NCI-H69 (cell line): ENCODE measurements at places on chromosomes 7 and 10.

DNA sequence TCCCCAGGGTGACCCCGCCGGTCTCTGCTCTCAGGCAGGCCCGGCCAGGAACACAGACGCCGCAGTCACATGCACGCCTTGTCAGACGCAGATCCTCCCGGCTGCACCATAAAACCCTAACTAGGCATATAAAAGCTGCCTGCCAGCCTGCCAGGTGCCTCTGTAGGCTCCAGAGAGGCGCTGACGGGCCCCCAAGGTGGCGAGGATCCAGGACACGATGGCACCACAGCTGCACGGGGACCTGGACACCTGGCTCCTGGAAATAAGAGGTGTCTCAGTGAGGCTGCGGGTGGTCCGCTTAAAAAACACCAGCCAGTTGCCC, 21.9 kb upstream of the GDF10 start:
- no peak for DNase-seq

GRCh38 chr7:135248546-135248945, 14.9 kb downstream of the STRA8 start:
- DNase-seq = no peak

DNA sequence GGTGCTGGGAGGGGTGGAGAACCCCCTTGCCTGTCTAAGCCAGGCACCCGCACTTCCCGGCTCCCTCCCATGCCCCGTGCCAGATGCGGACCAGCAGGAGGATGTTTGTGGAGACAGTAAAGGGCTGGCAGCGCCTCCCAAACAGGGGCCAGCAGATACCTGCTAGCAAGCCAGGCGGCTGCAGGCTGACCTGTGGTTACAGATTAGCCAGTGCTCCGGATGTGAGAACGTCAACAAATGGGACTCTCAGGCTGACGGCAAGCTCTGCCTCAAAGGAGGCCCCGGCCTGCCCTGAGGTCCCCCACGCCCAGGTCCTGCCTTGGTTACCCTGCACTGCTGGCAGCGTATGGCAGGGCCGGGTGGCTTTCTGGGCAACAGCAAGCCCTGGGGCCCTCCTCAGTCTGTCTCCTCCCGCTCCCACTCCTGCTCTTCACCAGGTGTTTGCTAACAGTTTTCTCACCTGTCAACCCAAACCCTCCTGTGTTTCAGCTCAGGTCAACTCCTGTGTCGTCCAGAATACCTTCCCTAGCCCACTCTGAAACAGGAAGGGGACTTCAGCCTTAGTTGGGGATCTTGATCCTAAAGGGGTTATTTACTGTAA, 85.4 kb downstream of the NEURL1 start:
- peak; percentile 80 for DNase-seq

DNA sequence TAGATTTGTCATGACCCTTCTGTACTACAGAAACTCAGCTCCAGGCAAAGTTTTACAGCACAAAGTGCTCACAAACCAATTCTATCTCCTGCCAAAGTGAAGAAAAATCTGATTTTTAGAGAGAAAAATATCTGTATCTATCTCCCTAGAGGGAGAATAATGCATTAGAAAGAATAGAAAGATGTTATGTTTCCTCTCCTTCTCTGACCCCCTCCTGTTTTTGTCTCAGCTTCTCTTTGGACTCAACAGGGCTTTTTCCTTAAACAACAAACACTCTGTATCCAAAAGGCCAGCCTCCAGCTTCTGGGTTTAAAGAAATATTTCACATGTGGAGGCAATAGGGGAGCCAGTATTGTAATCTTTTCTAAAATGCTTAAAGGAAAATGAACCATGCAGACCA, 627.4 kb downstream of the REEP3 start:
- no peak for DNase-seq

DNA sequence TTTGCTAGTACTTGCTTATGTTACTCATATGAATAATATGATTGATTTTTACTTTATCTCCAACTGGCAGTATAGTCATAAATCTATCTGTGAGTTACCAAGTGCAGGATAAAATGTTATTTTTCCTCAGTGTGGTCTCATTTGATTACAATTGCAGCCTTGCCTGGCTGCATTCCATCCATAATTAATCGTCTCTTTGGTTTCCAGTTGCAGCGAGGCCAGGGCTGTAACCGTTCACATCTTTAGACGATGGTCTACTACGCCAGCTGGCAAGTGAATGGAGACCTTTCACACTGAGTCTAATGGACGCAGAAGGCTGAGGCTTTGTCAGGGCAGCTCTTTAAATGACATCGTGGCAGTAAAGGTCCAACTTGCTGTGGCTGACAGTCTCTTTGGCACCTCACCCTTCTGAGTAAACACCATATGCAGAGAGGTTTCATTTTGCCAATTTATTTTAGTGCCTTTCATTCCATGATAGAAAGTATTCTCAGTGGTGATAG, 84.0 kb downstream of the ARL4A start:
- DNase-seq = peak; percentile 99

- no peak for DNase-seq
Measured at GRCh38 chr7:14018751-14019150, 29.3 kb upstream of the ETV1 start.

GRCh38 chr7:116797612-116798011, 64.8 kb upstream of the CAPZA2 start:
- peak; percentile 34 for DNase-seq

- DNase-seq = no peak
Measured at GRCh38 chr10:97396056-97396455, 5.1 kb downstream of the RRP12 start.

DNA sequence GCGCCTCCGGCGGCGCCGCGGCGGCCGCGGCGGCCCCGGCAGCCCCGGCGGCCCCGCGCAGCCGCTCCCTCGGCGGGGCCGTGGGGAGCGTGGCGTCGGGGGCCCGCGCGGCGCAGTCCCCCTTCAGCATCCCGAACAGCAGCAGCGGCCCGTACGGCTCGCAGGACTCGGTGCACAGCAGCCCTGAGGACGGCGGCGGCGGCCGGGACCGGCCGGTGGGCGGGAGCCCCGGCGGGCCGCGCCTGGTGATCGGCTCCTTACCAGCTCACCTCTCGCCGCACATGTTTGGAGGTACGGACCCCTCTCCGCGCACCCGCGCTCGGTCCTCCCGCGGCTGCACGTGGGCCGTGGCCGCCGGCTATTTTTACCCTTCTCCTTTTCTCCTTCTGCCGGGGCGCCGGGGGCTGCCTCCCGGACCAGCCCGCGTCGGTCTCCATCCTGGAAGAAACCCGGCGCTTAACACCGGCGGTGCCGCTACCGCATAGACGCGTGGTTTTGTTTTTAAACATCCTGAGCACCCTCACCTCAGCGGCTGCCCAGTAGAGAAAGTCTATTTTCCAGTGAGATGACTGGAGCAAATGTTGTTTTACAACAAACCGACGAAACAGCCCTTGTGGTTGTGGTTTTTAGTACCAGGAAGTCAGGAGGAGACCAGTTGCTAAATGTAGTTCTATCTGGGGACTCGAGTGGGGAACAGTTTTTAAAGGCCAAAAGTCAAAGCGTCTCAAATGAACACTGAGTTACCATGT, 1.3 kb downstream of the ZNRF2 start:
- peak; percentile 72 for DNase-seq

DNA sequence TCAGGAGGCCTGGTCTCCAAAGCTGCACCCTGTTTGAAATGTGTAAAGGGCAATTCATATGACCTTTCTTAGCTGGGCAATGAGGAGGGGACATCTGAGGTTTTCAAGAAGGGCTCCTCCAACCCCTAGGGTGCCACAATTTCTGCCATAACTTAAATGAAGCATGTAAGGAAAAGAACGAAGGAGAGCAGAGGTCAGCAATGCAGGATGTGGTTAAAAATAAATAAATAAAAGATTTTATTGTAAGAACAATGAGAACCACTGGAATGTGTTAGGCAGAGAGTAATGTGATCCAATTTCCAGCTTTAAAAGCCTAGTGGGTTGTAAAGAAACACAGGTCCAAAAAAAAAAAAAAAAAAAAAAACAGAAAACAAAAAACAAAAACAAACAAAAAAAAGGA, 673.1 kb downstream of the TNS3 start:
- DNase-seq = no peak

DNA sequence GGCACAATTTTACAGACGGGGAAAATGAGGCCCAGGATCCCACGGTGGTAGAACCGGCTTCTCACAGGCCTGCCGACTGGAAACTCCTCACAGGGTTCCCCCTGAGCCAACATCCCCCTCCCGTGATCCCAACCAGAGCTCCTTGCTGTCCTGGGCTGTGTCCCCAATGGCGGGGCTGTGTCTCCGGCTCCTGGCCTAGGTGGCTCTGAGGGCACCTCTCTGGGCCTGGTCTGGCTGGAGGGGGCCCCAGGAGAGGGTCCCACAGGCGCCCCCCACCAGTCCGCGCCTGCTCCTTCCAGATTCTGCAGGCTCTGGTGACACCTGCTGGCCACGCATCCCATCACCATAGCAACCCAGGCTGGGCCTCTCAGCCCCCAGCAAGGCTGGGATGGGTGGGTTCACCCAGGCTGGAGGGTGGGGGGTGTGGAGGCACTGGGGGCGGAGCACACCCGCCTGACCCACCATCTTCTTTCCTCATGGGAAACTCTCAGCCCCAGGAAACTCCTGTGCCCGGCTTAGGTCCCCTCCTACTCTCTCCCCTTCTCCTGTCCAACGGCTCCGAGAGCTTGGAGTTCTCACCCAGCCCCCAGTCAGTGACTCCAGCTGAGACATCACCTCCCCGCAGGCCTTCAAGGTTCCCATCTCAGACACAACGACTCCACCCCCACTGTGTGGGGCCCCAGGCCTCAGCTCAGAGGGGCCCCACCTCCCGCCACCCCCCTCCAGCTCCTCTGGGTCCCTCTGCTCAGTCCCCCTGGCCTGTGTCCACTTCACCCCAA, 27.1 kb upstream of the TNRC18 start:
- DNase-seq = peak; percentile 57

DNA sequence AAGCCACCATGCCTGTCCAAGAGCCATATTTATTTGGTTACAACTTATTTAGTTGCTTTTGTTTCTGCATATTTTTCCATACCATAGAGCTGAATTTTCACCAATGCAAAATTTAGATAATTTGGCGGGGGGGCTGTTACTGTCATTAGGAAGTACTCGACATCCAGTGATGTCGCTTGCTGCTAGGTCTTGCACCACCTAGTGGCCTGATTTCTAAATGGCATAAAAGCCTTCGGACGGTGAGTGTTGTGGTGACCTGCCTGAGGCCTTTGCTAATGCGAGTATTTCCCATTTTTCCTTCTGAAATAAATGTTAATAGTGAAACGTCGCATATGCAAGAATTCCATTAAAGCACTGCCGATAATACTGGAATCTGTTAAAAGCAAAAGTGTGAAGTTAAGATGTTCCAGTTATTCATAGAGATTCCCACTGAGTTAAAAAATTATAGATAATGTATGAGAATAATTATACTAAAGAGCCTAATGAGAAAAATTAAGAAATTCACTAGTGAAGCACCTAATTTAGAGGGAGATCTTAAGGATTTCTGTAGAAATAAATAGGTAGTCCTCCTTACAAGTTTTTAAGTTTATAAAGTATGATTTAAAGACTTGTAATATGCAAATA, 86.1 kb upstream of the DNAJB6 start:
- peak; percentile 56 for DNase-seq

DNA sequence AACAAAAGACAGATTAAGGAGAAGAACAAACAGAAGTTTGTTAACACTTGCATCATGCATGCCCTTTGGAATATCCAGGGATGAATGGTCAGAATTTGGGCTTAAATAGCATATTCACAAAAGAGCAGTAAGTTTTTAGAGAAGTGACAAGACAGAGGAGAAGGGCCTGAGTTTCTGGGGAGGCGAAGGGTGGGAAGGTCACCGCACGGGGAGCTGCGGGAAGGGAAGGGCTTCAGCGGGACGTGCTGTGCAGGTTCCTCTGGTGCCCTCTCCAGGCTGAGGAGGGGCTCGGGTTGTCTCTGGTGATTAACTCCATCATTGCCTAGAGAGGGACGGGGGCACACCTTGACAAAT, 10.4 kb upstream of the ZNF22 start:
- peak; percentile 52 for DNase-seq

DNA sequence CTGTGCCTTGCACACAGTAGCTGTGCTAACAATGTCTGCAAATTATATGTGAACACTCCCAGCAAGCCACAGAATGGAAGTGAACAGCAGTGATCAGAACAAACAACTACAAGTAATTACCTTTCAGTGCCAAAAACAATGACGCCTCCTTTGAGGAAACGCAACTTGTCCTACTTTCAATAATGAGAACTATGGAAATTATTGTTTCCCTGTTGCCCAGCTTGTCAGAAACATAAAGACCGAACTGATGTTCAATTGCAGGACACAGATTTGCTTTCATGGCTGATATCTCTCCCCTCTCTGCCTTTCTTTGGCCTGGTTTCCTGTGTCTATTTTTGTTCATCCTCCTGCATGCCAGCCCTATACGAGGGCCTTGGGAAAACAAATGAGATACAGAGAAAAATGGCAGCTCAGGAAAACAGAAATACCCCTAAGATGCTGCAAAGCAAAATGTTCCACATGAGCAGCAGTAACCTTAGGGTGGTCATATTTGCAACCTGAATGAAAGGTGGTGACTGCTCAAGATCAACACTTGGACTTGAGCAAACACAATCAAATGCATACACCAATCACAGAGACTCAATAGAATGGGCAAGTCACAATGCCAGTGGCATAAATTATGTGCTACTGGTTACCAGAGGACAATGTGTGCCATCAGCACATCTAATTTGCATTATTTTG, 26.8 kb downstream of the COBL start:
- peak; percentile 91 for DNase-seq

GRCh38 chr10:24722131-24722675, 1.5 kb downstream of the ARHGAP21 start:
- no peak for DNase-seq

GRCh38 chr7:55557666-55558188, 14.6 kb downstream of the VOPP1 start:
- DNase-seq = peak; percentile 6

- no peak for DNase-seq
Measured at GRCh38 chr10:48494611-48495010, 110.3 kb downstream of the ARHGAP22 start.

- DNase-seq = peak; percentile 78
Measured at GRCh38 chr7:12809476-12809875, 122.0 kb downstream of the ARL4A start.

DNA sequence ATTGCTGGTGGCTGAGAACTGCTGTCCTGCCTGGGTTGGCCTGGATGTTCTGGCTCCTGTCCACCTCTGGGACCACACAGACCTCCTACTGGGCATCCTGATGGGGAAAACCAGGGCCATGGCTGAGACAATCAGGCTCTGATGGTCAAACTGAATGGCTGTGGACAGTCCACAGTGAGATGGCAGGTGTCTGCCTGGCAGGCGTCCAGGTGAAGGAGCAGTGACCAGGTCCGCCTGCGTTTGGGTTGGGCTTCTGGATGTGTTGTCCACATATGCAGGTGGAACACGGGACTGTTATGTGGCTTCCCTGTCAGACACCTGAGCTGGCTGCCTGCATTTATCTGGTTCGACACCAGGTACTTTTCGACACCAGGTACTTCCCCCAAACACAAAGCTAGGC, 241.7 kb downstream of the BUB3 start:
- DNase-seq = no peak
